Right ventricle myocardium inferior (tissue), 1 donor: ENCODE measurements at places on chromosomes 3 and 15. TPM values are rescaled to one million over a fixed set of nuclear protein-coding genes. Genes with fewer than 3 reads are reported as not detected.
A peak's percentile ranks its signal among the peaks of the same experiment; 100 is the strongest.

The RPL14 gene
- total RNA-seq: 1,077 TPM

GRCh38 chr3:42690191-42690590, 4.9 kb downstream of the KLHL40 start:
- DNase-seq: no peak

DNA sequence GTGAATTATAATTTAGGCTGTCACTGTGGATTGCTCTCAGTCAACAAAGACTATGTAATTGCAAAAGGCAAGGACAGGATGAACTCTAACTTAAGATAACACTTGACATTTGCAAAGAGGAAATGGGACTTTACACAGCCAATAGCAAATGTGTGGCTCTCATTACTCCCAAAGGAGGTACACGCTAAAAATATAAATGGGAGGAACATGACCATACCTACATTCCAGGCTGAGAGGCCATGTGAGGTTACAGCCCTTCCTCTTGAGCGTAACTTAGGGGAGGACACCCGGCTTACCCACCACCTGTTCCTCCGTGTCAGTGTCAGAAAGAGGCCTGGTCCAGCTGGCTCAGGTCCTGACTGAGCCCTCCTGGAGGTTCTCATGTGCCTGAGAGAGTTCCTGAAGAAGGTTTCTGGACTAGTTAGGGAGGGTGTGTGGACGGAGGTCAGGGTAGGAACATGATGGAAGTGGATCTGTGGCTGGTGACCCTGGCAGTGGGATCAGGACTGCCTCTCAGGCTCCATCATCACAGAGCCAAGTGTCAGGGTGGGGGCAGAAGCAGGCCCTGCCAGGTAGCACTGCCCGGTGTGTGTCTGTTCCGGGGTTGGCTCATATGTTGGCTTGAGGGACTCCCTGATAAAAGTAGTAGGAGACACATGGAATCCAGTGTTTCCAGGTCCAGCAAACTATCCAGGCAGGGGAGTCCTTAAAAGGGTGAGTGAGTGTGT, 7.9 kb downstream of the POPDC2 start:
- peak; percentile 79 for DNase-seq

GRCh38 chr15:93709708-93710107, 521.7 kb upstream of the MCTP2 start:
- DNase-seq: no peak

DNA sequence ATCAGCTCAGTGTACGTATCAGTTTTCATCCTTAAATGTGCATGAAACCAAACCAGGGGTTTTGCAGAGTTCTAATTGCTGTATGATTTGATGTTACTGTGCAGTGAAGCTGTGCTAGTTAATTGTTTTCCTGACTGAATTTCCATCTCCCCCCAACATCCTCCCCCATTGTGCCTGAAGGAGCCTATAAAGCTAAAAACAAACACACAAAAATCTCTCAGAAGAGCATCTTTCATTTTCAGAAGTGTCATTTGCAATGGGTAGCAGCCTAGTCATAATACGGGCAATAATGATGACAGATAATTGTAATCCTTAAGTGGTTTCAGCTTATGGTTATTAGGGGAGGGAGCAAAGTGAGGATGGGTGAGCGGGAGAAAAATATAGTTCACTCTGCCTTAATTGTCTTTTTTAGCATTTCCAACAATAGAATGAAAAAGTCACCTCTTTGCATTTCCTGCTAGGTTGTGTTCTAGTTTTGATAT, 207.9 kb upstream of the TBL1XR1 start:
- no peak for DNase-seq

The SKIL gene
- 14.2 TPM for total RNA-seq

GRCh38 chr3:190155752-190156151, 35.1 kb upstream of the P3H2 start:
- DNase-seq: no peak

- DNase-seq: no peak
Measured at GRCh38 chr3:117611211-117611610, 901.6 kb downstream of the TUSC7 start.

DNA sequence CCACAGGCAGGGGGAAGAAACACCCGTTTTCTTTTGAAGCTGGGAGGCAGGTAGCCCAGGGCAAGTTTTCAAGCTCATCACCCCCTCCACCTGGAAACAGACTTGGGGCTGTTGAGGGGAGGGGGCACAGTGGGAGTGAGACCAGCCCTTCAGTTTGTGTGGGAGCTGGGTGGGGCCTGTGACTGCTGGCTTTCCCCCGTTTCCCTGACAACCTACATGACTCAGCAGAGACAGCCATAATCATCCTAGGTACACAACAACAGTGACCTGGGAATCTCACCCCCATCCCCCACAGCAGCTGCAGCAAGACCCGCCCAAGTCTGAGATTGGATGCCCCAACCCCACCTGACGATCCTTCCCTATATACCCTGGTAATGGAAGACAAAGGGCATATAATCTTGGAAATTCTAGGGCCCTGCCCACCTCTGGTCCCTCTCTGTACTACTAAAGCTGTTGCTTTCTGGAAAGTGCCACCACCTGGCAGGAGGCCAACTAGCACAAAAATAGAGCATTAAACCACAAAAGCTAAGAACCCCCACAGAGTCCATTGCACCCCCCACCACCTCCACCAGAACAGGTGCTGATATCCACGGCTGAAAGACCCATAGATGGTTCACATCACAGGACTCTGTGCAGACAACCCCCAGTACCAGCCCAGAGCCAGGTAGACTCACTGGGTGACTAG, 422.2 kb upstream of the SGO1 start:
- DNase-seq: no peak

The ADGRG7 gene
- total RNA-seq: not detected

DNA sequence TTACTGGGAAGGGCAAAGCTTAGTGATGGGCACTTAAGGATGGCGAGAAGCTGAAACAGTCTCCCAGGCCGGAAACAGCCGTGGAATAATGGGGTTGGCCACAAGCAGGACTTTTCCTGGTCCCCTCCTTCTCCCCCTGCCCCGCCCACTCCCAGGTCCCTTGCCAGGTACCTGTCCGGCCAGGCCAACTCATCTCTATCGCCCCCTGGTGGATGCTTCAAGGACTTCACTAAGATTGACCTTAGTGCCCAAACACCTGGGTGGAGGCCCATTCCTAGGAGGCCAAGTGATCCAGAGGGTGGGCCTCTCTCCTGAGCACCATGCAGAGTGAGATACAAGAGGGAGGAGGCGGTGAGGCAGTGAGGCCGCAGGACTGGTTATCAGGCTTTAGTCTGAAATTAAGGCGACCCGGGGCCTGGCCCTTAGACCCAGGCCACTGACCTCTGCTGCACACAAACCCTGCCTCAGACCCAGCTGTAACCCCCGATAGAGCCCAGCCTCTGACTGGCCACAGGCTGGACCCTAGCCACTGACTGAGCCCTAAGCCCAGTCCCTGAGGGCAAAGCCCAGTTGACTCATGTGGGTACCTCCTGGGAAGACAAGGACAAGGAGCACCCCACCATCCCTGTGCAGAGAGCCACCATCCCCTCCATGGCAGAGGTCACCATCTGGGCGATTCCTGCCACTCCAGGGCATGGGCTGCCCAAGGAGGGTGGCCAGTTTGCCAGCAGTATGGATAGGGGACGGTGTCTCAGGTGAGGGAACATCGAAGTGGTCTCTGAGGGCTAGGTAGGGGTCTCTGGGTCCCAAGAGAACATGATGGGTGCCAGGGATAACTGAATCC, 37.6 kb downstream of the VIPR1 start:
- DNase-seq: no peak

GRCh38 chr15:73375755-73376305, 7.1 kb upstream of the HCN4 start:
- no peak for DNase-seq

GRCh38 chr3:196843435-196844110, 24.1 kb upstream of the SENP5 start:
- no peak for DNase-seq

DNA sequence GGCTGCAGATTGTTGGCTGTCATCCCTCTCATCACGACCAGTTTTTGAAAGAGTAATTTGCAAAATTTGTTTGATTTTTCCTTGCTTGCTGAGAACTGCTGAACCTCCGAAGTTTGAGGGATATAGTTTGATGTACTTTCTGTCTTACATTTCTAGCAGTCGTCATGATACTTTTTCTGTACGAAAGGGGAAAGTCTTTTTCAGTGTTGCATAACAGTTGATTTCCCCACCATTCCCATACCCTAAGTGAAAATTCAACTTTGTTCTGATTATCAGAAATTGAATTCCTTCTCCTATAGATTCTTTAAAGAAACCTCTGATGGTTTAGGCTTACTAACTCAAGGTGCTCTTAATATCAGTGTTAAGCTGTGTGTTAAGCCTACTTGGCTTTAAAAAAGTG, 1.6 kb downstream of the PDE8A start:
- no peak for DNase-seq

GRCh38 chr3:44772099-44772442, 10.5 kb downstream of the KIF15 start:
- no peak for DNase-seq

DNA sequence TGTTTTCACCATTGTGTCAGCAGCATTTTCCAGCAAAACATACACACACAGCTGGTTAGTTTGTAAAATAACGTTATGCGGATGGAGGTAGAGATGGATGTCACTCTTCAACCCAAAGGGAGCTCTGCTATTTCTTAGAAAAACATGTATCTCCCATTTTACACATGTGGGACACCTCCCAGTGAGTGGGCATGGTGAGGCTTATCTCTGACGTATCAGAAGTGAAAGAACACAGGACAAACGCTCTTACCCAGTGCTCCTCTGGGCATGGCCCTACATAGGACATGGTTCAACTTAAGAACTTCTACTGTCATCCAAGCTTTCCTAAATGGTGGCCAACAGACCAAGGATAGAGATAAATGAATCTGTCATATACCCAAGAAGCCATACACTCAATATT, 2.1 kb downstream of the FAM240A start:
- no peak for DNase-seq

The RTP3 gene
- not detected for total RNA-seq

DNA sequence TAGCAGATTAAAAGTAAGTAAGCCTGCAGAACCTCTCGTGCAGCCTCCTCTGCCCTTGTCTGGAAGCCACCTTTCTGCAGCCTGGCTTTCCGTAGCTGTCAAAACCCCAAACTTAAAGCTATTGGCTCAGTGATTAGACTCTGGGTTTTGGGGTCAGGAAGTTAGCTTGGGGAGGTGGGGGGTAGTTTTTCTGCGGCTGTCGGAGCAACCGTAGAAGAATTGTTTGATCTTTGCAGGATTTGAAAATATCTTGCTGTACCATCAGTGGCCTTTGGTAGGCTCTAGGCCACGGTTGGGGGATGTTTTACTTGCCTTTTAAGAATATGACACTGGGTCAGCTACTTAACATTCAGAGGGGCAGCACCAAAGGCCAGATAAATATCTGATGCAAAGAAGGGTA, 88.4 kb upstream of the RASGRP1 start:
- DNase-seq: no peak

GRCh38 chr3:59450437-59450836, 400.6 kb upstream of the CFAP20DC start:
- no peak for DNase-seq

DNA sequence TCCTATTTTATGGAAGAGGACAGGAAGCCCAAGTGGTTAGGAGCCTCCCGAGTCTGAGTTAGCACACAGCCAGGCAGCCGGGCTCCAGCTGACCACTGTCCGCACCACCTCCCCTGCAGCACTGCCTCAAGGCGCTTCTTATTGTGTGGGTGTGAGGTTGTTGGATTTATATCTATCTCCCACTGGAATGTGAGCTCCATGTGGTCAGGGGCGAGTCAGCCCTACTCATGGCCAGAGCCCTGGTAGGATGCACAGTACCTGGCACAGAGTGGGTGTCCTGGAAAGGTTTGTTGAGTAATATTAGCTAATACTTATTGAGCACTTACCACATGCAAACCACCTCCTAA, 9.7 kb upstream of the FBLN2 start:
- no peak for DNase-seq

The CHCHD4 gene
- 31.4 TPM for total RNA-seq

GRCh38 chr15:92095693-92096092, 242.2 kb downstream of the SLCO3A1 start:
- no peak for DNase-seq

The CTXN2 gene
- not detected for total RNA-seq

The SLC9C1 gene
- total RNA-seq: 0.95 TPM

The CPLX3 gene
- total RNA-seq: 2.8 TPM

The ANKUB1 gene
- not detected for total RNA-seq

DNA sequence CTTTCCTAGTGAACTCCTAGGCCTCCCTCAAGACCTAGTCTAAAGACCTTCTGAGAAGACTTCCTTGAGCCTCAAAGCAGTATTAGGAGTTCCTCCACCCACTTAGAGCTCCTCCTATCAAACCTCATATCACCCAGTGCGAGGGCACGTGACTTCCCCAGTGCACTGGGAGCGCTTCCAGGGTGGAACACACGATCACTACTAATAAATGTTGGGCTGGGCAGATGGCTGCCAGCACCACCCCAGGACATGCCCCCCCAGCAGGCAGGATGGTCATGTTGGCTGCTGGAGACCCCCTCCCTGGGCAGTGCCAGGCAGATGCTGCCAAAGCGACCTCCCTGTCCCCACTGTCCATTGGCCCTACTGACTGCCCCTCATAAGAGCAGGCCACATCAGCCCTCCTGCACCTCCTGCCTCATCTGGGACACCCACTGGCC, 8.5 kb upstream of the PLXND1 start:
- DNase-seq: peak; percentile 82

DNA sequence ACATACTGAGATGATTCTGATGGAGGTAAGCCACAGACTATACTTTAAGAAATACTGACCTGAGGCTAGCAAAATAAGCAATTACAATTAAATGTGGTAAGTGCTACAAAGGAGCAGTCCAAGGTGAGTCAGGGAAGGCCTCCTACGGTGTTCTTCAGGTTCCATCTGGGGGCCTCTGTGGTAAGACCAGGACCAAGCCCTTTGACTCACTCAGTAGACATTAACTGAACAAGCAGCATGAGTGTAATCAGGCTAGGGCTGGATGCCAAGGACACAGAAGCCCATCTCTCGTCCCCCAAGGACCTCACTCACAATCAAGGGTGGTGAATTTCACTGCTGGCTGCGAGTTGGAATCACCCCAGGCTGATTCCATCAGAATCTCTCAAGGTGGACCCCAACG, 37.3 kb downstream of the DZIP1L start:
- no peak for DNase-seq

DNA sequence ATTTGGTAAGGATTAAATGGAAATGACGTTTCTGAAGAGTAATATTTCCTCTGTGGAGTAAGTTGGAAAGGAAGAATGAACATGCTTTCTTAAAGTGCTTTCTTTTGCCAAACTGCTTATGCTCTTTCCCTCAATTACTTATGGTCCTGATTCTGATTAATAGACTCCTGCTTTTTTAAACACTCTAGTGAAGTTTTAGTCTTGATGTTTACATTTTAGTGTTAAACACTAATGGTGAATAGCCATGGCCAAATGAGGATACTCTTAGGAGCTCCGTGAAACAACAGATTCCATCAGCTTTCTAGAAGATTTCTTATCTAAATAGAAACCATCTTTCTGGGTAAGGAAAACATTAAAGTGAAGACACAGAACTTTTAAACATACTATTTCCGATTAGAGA, 117.6 kb downstream of the P3H2 start:
- DNase-seq: no peak

The ANKRD34C gene
- total RNA-seq: 0.11 TPM
